Central memory CD8-positive, alpha-beta T cell (primary cell): ENCODE measurements at places on chromosomes 2 and 18.

DNA sequence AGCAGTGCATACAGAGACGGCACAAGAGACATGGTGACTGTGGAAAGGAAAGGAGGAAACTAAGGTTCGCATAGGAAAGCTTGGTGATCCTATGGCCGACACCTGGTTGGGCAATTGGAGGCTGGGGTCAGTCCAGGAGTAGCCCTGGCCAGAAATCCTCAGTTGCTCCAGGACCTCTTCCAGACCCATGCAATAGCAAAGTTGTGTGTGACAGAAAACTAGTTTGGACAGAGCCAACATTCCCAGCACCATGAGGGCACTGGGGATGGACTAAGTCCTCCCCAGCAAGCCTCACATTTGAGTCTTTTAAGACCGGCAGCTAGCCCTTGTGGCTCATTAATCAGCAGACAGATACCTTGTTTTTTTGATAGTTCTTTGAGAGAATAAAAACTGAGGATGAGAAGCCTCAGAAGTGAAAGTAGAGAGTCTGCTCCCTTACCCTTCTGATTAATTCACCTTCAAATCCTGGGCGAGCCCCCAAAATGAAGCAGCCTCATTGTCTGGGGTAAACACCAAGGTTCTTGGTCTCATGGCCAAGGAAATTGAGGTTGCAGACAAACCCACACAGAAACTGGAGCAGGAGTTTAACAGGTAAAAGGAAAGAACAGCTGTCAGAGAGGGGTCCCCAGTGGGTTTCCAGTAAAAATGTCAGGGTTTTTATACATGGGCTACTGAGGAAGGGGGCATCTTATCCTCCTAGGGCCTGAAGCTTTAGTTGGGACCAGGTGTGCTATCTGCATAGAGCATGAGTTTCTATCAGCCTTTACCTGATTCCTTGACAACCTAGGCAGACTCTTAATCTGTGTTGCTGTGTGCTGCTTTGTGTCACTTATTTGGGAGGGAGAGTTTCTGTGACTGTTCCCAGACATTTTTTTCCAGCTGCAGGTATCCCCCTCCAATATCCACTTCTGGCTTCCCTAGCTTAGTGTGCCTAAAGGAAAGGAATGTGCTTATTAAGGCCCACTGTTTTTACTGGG is 39.1 kb downstream of the STK17B start:
- DNase-seq, result no peak

- DNase-seq, result no peak
These were observed 3.4 kb downstream of the DUSP19 start for GRCh38 chr2:183081911-183082310.

DNA sequence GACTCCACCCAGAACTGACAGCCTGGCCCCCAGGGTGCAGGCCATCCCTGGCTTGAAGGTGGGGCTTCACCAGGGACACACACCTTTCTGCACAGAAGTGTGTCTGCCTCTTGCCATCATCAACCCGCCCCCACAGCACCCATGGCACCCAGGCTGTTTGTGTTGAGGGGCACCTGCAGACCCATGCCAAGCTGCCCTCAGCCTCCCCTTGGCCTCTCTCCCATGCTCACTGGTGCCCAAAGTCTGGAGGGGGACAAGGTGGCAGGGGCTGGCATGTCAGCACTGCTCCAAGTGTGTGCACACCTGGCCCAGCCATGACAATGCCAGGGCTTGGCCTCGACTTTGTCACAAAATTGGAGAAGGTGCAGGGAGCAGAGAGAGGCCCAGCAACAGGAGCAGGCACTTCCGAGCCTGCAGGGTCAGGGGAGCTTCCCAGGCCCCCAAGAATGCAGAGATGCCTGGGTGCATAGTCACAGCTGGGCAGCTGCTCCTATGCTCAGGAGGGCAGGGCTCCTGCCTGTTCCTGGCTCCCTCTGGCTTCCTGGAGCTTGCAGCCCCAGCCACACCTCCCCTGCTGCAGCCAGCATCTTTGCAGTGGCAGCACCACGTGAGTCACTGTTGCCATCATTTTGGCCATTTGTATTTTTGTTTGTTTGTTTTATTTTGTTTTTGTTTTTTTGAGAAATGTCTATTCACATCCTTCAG is 280.6 kb upstream of the UBE2E3 start:
- DNase-seq, result no peak

DNA sequence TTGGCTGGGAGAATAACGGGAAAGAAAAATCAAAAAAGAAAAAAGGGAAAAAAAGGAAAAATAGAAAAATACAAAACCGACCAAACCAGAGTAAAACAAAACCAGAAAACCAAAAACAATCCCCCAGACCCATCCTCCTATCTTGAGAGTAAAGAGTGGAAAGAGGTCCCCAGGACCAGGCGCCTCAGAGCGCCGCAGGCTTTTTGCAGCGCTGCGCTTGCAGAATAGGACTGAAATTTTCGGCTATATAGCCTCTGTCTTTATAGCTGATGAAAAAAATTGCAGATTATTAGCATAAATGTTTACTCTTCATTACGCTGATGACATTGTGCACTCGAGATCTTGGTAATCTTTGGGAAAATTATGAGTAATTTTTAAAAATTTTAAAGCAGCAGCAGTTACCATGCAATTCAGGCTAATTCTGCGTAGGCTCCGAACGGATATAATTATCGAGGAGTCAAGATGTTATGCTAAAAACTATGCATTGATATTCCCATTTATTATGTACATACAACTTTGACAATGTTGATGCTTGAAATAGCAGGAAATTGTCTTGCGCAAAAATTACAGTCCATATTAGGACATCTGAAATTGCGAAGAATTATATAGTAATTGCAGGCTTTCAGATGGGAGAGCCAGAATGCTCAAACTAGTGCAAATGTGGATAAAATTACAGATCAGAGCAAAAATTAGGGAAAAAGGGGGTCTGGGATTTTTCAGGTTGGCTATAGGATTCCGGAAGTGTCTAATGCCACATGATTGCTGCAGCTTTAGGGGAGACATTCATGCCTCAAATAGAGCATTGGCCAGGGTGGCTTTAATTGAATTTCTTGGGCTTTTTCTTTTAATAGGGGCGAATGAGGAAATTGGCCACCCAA is 8.3 kb downstream of the DLX1 start:
- no peak for DNase-seq

DNA sequence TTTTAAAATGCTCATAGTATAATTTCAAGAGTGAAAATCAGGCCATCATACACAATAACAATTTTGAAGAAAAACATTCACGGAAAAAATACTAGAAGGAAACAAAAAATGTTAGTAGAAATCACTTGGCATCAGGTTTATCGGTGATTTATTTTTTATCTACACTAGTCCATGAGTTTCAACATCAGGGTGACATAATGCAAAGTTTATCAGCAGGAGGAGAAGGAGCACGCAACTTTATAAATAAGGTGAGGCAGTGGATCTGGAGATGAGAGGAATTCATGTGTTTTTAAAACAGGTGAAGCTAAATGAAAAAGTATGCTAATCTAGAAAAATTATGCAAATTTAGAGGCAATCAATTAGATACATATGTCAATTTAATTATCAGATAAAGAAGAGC is 54.2 kb downstream of the MGAT4A start:
- DNase-seq, result no peak

GRCh38 chr2:81061016-81061415 is 756.5 kb upstream of the LRRTM1 start:
- no peak for DNase-seq

DNA sequence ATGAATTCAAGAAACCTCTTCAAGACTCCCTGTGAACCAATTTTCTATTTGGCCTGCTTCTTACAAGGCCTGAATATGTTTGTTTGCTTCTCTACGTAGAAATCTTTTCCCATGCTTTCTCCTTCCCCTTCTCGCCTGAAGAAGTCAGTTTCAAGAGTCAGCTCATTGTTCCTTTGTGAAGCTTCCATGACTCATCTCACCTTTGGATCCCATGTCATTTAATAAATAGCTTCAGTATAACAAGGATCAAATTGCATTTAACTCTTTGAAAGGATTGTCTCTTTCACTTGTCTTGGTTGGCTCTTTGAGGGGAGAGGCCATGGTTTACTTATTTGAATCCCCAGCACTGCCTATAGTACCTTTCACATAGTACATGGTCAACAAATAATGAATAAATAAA is 28.4 kb downstream of the CPS1 start:
- DNase-seq, result no peak

- no peak for DNase-seq
These were observed 73.6 kb upstream of the STK17B start for GRCh38 chr2:196244966-196245365.
